ENCODE measurements at places on chromosomes 5 and 9.

DNA sequence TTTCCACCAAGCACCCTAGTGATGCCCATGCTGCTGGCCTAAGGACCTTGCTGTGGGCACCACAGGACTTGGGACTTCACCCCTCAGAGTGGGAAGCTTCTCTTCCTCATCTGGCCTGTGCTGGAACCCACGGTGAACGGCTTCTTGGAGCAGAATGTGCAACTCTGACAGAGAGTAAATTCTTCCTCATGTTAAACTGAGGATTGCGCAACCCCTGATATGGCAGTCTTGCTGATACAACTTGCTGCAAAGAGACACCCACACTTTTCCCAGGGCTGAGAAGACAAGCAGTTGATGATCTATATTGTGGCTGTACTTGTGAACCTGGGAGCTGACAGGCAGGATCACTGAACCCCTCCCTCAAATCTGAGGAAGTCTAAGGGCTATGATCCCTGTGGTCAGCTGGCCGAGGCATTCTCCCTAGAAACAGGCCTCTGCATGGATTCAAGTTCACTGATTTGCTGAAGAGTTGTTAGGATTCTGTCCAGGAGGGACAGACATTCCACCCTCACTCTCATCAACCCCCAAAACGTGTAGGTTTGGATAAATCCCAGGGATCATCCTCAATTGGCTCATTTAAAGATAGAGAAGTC is 307.2 kb downstream of the MTRR start:
- no peak for DNase-seq

GRCh38 chr5:24789611-24790351 is 145.0 kb upstream of the CDH10 start:
- DNase-seq = no peak

- no peak for DNase-seq
Measured at GRCh38 chr5:145825751-145826180, 9.4 kb downstream of the PRELID2 start.

DNA sequence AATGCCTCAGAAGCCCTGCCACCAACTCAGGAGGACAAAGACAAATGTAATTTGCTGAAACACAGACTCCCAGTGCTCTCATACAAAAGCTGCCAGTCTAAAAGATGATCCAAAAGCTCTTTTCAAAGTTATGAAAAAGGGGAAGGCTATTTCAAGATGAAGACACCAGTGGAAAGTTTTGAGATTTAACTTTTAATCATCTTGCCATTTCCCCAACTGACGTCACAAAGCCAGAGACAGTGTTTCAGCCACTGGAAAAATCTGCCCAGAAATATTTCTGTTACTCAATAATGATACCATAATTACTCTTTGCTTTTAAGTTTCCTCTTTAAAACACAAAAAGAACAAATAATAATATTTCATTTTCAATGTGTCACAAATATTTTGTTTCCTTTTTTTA is 20.9 kb downstream of the ENG start:
- DNase-seq = no peak

DNA sequence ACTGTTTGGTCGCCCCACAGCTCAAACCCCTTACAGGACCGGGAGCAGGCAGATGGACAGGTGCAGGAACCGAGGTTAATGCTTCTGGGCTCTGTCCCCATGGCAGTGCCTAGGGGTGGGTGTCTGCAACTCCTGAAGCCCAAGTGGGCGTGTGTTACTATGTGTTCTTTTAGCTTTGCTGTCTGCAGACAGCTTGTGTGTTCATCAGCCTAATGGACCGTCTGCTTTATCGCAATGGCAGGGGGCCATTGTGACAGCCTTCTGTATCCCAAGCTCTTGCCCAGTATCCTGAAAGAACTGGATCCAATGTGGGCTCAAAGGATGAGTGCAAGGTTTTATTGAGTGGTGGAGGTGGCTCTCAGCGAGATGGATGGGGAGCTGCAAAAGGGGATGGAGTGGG is 266.7 kb downstream of the CSNK1G3 start:
- DNase-seq = no peak

DNA sequence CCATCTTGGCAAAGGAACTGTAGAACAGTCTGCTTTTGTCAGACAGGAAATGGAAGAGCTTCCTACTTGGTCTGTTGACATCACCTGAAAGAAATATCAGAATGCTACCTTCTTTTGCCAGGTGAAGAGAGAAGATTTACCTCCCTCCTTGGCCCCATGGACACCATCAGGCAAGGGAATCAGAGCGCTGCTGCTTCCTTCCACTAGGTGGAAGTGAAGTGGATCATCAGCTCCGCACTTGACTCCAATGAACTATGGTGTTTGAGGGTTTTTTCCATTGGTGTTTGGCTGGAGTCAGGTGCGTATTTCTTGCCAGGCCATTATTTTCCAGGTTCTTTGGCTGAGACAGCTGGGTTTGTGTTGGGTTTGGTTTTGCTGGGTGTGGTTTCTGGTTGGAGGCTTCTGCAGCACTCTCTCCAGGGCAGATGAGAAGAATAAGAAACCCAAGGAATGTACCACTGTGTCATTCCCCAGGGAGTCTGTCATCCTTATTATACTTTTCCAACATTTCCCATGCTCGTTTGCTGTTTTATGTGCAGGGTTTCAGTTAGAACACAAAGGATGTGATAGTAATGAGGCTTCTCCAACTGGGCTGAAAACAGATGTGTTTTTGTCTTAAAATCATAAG is 12.4 kb downstream of the SPATA31E1 start:
- DNase-seq = no peak

- DNase-seq = no peak
Measured at GRCh38 chr5:64625678-64626077, 64.6 kb upstream of the SHISAL2B start.

Measured in left hindlimb (tissue), 1 donor.